GOT3 (cell line): ENCODE measurements at places on chromosomes 2 and 18.

DNA sequence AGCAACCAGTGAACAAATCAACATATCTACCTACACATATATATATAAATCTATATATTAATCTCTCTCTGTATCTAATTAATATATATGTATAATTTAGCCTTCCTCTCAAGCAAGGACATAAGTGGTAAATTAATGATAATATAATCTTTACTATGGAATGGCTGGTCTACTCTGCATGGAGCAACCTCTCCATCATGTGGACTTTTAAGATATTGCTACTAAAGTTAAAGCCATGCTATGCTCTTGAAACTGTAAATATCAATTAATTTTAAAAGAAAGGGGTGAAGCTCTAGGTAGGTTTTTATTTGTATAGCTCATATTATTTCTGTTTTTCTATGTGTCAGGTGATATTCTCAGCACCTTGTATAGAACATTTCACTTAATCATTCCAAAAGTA lies 147.0 kb downstream of the PPP1R1C start:
- no peak for DNase-seq

GRCh38 chr2:170486730-170487129 lies 228.4 kb upstream of the SP5 start:
- no peak for DNase-seq

- no peak for DNase-seq
These were observed 176.1 kb downstream of the KLHL29 start for GRCh38 chr2:23561088-23561487.

DNA sequence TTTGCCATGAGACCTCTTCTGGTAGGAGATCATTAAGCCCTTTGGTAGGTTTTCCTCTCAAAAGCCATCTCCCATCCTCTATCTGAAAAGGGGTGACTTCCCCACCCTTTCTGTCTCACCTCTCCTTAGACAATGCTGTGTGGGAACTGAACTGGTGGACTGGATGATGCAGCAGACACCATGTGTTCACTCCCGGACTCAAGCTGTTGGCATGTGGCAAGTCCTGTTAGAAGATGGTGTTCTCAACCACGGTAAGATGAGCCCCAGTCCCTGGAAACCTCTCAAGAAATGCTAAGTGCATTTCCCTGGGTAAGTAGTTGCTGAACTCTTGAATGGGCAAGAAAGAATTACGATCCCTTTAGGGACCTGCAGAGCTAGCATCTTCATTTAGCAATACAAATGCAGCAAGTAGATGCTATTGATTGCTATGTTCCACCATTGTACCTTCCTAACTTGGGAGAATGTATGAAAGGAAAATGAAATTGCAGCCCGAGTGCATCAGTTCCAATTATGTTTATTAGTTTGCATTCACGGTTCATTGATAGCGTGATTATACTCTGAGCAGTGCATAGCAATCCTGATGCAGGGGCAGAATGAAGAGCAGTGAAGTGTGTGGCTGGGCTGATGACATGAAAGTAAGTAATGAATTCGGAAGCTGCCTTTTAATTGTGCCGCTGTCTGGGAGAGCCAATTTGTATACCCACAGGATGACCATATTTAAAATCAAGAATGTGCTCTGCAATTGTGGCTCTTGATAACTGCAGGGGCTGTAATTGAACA lies 110.0 kb upstream of the MAP3K20 start:
- no peak for DNase-seq

GRCh38 chr2:181172676-181173075 lies 192.3 kb downstream of the UBE2E3 start:
- DNase-seq: no peak

- DNase-seq: no peak
These were observed 242.9 kb downstream of the LDLRAD4 start for GRCh38 chr18:13461469-13461868.

- no peak for DNase-seq
These were observed 56.5 kb downstream of the CIB4 start for GRCh38 chr2:26584656-26585055.
